Activated effector memory CD4-positive, alpha-beta T cell treated with Interleukin-2 at 50 U/mL for 16 hours (primary cell): ENCODE measurements at places on chromosomes 2 and 18.

DNA sequence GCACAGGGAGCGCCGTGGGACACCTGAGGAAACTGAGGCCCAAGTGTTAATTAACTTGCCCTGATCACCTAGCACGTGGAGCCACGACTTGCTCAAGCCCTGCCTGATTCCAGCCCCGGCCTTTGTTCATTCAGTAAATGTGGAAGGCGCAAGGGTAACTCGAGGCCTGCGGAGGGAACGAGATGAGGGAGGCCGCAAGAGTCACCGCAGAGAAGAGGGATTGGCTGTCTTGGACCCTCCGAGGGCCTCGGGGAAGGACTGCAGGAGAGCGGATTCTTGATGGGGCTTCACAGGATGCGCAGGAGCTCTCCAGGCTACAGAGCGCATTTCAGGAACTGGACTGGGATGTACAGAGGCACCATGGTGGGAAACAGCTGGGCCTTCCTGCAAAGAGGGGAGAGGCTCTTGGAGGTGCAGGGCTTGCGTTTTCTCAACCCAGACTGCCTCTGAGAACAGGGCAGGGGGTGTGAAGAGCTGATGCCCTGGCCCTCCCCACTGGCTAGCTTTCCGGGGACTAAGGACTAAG is 511 bp upstream of the ANKMY1 start:
- DNase-seq: no peak

DNA sequence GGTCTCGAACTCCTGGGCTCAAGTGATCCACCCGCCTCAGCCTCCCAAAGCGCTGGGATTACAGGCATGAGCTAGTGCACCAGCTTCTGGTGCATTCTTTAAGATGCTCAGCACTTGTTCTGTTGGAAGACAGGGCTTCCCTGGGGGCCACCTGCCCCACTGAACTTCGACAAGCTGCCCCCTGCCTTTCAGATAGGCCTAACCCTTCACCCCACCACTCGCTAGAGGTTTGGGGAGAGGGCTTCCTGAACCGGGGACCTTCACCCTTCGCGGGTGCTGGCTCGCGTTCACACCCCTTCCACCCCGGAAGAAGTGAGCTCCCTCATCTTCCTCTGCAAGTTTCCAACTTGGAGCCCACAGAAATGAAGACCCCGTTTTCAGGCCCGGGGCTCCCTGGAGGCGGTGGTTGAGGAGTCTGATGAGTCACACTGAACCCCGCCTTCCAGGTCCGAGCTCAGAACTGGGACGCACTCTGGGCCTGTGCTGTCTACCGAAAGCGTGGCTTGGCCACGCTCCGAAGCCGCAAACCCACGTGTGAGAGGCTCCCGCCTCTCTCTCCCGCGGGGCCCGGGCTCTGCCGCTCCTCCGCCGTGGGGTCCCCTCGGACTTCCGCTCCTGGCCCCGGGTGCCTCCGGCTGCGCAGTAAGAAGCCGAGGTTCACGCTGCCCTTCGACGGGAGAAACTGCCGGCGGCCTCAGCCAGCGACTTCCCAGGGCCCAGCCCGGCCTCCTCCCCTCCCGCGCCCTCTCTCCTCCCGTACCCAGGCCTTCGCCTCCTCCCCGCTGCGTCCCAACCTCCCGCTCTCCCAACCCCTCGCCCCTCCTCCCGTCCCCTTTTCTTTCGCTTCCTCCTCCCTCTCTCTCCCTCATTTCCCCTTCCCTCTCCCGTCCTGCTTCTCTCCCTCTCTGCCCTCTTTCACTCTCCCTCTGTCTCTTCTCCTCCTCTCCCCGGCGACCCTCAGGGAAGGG is 47.5 kb upstream of the SP3 start:
- DNase-seq: peak; percentile 5

DNA sequence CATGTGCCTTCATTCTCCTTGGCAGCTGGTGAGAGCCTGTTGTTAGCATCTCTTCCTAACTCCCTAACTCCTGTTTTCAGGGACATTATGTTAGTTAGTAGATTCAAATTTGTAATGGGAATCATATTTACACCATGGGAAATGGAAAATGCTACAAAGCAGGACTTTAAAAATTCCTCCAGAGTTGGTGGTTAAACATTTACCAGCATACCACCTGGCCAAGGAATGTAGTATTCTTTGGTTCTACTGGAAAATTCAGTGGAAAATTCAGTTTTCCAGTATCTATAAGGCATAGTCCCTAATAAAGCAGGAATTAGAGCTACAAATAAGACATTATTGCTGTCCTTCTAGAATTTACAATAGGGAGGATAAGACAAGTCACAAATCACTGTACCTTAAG is 291.7 kb downstream of the GPD2 start:
- no peak for DNase-seq

GRCh38 chr2:42764096-42764495 is at the start of gene OXER1:
Gene OXER1 (minus strand): TSS chr2:42764135. CDS start chr2:42764062, 73 bp downstream.
- no peak for DNase-seq

DNA sequence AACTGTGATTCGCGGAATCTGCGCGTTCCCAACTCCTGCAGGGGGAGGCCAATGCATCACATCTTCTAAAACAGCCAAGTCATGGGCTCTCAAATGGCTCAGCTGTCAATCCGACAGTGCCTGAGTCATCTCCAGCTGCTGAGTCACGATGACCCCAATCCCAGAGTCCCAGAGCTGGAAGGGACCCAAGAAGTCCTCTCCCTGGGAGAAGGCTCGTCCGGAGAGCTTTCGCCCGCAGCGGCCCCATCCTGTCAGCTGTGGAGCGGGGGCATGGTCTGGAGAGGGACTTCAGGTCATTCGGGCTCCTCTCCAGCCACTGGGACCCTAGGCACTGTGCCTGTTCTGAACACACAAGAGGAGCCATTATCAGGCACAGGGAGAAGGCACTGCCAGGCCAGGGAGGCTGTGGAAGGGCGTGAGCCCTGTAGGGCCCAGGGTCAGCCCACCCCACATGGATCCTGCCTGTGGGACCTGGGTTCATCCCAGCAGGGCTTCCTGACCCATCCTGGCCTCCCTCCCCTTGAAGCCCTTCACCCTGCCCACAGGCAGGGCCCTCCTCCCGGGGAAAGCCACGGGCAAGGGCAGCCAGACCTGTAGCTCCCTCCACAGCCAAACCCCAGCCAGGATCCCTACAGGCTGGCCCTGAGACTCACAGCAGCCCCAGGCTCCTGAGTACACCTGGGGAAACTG is 47.6 kb upstream of the GPC1 start:
- DNase-seq: no peak

DNA sequence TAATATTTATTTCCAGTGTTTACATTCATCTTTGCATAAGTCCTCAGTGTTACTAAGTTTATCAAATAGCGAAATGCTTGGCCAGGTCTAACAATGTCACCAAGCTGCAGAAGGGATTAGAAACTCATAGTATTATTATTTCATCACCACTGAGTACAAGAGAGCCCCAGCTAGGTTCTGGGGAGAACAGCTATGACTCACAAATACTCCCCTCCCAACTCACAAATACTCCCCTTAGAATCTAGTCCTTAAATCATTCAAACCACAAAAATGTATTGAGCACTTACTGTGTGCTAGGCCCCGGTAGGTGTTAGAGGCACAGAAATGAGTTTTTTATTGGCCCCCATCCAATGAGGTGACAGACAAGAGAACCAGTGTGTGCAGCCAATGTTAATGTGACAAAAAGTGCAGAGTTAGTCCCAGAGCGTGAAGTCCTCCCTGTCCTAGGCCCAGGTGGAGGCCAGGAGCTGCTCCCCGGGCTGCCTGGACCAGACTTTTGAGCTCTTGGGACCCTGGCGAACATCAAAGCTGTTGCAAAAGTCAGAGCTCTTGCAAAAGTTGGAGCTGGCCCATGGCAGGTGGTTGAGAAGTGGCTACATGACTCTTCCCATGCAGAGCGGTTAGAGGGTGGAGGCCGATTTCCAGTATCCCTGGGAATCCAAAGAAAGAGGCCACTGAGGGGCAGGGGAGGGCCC is 9.8 kb downstream of the STEAP3 start:
- DNase-seq: no peak

DNA sequence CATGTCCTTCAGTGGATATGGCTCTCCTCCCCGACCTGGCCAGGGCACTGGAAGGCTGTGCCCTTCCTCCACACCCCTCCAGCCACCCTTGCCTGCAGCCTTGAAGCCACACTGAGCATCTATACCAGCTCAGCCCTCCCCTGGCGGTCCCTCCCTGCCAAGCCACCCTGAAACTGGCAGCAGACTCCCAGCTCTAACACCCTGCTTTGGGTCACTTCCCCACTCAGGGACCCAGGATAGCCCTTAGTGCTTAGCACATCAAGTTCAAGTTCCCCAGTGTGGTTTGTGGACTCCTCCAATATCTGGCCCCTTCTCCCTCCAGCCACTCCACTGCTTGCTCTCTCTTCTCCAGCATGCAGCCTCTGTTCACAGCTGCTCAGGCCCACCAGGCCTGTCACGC is 89.4 kb downstream of the TNS1 start:
- DNase-seq: no peak

- peak; percentile 7 for DNase-seq
Observed at GRCh38 chr18:58195278-58195765, 151.3 kb downstream of the NEDD4L start.

DNA sequence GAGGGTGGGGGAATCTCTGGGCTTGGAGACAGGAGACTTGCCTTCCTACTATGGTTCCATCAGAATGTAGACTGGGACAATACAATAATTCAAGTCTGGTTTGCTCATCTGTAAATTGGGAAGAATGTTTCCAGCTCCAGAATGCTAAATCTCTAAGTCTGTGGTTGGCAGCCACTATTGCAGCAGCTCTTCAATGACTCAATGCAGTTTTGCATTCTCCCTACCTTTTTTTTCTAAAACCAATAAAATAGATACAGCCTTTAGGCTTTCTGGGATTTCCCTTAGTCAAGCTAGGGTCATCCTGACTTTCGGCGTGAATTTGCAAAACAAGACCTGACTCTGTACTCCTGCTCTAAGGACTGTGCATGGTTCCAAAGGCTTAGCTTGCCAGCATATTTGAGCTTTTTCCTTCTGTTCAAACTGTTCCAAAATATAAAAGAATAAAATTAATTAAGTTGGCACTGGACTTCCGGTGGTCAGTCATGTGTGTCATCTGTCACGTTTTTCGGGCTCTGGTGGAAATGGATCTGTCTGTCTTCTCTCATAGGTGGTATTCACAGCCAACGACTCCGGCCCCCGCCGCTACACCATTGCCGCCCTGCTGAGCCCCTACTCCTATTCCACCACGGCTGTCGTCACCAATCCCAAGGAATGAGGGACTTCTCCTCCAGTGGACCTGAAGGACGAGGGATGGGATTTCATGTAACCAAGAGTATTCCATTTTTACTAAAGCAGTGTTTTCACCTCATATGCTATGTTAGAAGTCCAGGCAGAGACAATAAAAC is 6.5 kb downstream of the TTR start:
- DNase-seq: no peak

GRCh38 chr2:9101763-9102425 is 98.4 kb upstream of the MBOAT2 start:
- no peak for DNase-seq
